ENCODE measurements at places on chromosomes 16 and 17.

DNA sequence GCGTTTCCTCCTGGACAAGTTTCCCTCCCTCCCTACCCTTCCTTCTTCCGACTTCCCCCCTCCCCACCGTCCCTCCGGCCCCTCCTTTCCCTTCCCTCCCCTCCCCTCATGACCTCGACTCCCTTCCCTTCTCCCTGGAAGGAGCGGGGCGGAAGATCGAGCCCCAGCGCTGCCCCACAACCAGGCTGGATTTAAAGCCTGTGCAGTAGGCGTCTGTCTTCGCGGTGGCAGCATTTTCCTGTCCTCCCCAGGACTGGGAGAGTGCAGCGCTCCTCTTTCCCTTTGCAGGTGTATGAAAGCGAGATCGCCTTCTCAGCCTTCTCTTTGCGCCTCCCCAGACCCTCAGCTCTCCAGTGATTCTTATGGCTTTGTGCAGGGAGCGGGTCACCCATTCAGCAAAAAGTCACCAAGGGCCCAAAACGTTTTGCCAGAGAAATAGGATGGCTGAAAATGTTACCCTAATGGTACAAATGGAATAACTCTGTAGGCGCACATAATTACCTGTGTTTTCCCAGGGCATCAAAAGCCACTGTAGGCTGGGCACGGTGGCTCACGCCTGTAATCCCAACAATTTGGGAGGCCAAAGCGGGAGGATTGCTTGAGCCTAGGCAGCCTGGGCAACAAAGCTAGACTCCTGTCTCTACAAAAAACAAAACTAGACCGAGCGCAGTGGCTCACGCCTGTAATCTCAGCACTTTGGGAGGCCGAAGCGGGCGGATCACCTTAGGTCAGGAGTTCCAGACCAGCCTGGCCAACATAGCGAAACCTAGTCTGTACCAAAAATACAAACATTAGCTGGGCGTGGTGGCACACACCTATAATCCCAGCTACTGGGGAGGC lies 40.8 kb downstream of the SLFN12L start:
- no peak for DNase-seq

DNA sequence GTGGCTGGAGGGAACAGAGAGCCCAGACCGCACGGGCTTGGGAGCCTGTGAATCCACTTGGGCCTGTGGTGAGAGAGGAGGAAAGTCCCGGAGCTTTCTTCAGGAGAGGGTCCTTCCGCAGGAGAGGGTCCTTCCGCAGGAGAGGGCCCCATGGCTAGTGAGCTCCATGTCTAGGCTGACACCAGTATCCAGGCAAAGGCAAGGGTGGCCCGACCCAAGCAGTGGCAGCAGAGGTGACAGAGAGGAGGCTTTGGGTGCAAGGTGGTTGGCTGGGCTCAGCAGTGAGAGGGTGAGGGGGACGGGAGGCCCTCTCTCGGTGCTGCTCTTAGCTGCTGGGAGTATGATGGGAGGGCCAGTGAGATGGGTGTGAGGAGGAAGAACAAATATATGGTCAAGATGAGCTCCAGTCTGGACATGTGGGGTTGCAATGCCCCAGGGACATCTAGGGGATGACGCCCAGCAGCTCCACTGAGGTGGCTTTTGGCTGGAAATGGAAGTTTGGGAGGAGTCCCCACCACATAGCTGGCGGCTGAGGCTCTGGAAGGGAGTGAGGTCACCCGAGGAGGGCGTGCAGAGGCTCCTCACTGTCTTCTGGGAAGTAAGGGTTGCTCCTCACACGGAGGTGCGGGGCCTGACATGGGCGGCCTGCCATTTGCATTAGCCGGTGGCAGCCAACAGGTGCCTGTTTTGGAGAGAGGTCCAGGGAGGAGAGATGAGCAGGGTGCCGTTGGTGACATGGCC lies 2.3 kb upstream of the HSD3B7 start:
- DNase-seq: no peak

GRCh38 chr17:62621223-62621622 lies 6.2 kb upstream of the MRC2 start:
- no peak for DNase-seq

- DNase-seq: no peak
Measured at GRCh38 chr16:66746048-66746447, 5.4 kb downstream of the DYNC1LI2 start.

DNA sequence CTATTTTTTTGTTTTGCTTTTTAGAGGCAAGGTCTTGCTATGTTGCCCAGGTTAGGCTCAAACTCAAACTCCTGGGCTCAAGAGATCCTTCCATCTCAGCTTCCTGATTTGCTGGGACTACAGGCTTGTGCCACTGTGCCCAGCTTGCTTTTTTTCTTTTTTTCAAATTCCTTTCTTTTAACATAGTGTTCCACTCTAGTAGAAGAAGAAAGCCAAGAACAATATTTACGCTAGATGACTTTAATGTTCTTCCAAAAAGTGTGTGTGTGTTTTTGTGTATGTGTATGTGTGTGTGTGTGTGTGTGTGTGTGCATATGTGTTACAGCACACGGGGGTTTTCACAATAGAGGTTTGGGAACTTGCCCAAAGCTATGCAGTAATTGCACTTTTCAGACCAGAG lies 10.7 kb upstream of the UMOD start:
- DNase-seq: no peak

- DNase-seq: no peak
Measured at GRCh38 chr16:27317738-27318391, 4.1 kb downstream of the IL4R start.
